ENCODE measurements at places on chromosomes 3 and 15. TPM values are rescaled to one million over a fixed set of nuclear protein-coding genes. Genes with fewer than 3 reads are reported as not detected.

The C3orf85 gene
- not detected for total RNA-seq

The SCAANT1 gene
- not detected for total RNA-seq

The SPTBN5 gene
- total RNA-seq = 2.4 TPM

The ACSBG1 gene
- not detected for total RNA-seq

The SLC38A3 gene
- total RNA-seq = not detected
